T-helper 2 cell treated with Interferon-gamma antibody and Interleukin-4, amounts not matched to agents 5 μg/mL and 100 μg/mL, for 36 hours (primary cell): ENCODE measurements at places on chromosomes 11 and 22.
A peak's percentile ranks its signal among the peaks of the same experiment; 100 is the strongest.

GRCh38 chr22:22847241-22847640 is 40.4 kb upstream of the IGLL5 start:
- H3K4me1 ChIP-seq: peaks cover 4% of the 10 kb centered on the region
- H3K4me3 ChIP-seq: no peak overlapping the region
- H3K36me3 ChIP-seq: no peaks in the 10 kb centered on the region

GRCh38 chr11:2271077-2271326 is 614 bp upstream of the ASCL2 start:
- peaks cover 9% of the 10 kb centered on the region for H3K4me1 ChIP-seq
- peaks cover 40% of the 10 kb centered on the region for H3K27me3 ChIP-seq
- H3K4me3 ChIP-seq: no peak overlapping the region
- H3K36me3 ChIP-seq: no peaks in the 10 kb centered on the region

DNA sequence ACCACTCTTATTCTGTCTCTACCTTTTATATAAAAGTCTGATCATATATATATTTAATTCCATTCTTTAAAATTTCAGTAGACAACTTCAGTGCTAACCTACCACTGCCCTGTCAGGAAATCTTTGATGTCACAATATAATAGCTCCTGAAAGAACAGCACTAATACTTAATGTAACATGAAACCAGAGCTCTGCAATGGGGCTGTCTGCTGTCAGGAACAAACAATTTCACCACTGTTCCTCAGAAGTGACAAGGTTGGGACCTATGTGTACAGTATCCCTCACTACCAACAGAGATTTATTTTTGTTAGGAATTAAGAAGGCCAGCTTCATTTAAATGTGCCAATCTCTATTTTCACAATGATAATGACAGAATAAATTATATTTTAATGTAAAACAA is 165.5 kb upstream of the C11orf58 start:
- no peak overlapping the region for H3K27ac ChIP-seq
- no peaks in the 10 kb centered on the region for H3K27me3 ChIP-seq
- no peak for DNase-seq
- H3K4me3 ChIP-seq: no peak overlapping the region
- no peaks in the 10 kb centered on the region for H3K4me1 ChIP-seq

- DNase-seq: no peak
- H3K27ac ChIP-seq: no peak overlapping the region
- no peak overlapping the region for H3K4me3 ChIP-seq
- H3K27me3 ChIP-seq: no peaks in the 10 kb centered on the region
These were observed 19.9 kb downstream of the ACO2 start for GRCh38 chr22:41488596-41489385.

- peak; percentile 32 for DNase-seq
- no peak overlapping the region for H3K4me3 ChIP-seq
- H3K36me3 ChIP-seq: peaks cover 6% of the 10 kb centered on the region
- H3K27me3 ChIP-seq: peaks cover 87% of the 10 kb centered on the region
- no peak overlapping the region for H3K27ac ChIP-seq
These were observed 511 bp downstream of the PKDREJ start for GRCh38 chr22:46262449-46263215.

GRCh38 chr11:12053606-12054361 is 45.4 kb upstream of the DKK3 start:
- H3K27ac ChIP-seq: no peak overlapping the region
- no peaks in the 10 kb centered on the region for H3K27me3 ChIP-seq
- no peak for DNase-seq
- no peak overlapping the region for H3K4me3 ChIP-seq
- H3K36me3 ChIP-seq: no peaks in the 10 kb centered on the region
- H3K4me1 ChIP-seq: peaks cover 11% of the 10 kb centered on the region

DNA sequence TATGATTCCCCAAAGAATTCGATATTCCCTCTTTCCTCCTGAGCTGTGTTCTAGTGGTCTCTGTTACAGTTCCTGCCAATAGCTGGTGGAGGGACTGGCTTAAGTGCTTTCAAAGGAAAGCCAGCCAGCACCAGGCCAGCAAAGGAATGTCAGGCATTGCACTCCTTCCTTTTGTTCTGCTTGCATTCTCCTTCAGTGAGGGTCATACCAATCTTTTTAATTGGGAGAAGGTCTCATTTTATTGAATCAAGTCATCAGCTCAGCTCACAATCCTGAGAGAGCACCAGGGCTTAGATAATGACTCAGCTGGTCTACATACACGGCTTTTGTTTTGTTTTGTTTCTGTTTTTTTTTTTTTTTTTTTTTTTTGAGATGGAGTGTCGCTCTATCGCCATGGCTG is 222.9 kb downstream of the NAV2 start:
- no peak overlapping the region for H3K27ac ChIP-seq
- no peaks in the 10 kb centered on the region for H3K27me3 ChIP-seq
- H3K4me1 ChIP-seq: no peaks in the 10 kb centered on the region
- H3K36me3 ChIP-seq: no peaks in the 10 kb centered on the region
- no peak overlapping the region for H3K4me3 ChIP-seq
- DNase-seq: no peak

DNA sequence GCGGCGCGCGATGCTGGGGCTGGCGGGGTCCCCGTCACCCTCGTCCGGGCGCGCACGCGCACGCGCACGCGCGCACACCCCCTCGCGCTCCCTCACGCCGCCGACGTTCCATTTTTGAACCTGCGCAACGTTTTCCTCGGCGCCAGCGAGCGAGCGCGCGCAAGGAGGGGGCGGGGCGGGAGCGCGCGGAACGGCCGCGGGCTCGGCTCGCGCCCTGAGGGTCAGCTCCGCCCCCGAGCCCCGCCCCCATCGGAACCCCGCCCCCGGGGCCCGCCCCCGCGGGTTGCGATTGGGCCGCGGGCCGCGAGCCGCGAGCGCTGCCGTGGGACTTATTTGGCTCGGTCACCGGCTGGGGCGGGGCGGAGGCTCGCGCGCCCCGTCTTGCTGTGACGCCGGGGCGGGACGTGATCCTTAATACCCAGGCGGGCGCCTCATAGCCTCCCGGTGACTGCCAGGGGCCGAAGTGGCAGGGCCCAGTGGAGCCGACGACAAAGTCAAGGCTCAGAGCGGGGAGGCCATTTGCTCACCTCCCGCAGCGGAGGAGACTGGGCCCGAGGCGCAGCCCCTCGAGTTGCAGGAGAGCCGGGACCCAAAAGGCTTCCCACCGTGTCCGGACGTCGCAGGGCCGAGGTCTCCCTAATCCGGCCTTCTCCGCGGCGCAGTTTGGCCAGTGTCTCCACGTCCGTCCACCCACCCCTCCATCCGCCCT is at the start of gene CBX7:
TSS of gene CBX7 (minus strand) at position 170 of the 709 bp plus-strand sequence. CDS start 236 bp downstream, outside the sequence.
- H3K4me3 ChIP-seq: peak within 1 kb of the TSS; percentile 84
- peak within 1 kb of the TSS; percentile 77 for H3K27ac ChIP-seq
- peaks cover 12% of the 10 kb centered on the region for H3K4me1 ChIP-seq
- DNase-seq: peak; percentile 92
- peaks cover 35% of the 10 kb centered on the region for H3K27me3 ChIP-seq
- H3K36me3 ChIP-seq: no peaks in the 10 kb centered on the region

DNA sequence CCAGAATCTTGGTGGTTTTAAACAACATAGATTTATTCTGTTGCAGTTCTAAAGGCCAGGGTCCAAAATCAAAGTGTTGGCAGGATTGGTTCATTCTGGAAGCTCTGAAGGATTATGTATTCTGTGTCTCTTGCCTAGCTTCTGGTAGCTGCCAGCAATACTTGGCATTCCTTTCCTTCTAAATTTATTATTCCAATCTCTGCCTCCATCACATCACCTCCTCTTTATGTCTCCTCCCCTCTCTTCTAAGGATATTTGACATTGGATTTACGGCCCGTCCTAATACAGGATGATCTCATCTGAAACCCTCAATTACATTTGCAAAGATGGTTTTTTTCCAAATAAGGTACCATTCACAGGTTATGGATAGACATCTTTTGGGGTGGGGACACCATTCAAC is 186.5 kb downstream of the SBF2 start:
- DNase-seq: no peak
- H3K4me1 ChIP-seq: no peaks in the 10 kb centered on the region
- no peak overlapping the region for H3K27ac ChIP-seq

- H3K36me3 ChIP-seq: no peaks in the 10 kb centered on the region
- no peak overlapping the region for H3K4me3 ChIP-seq
- no peak overlapping the region for H3K27ac ChIP-seq
- H3K4me1 ChIP-seq: no peaks in the 10 kb centered on the region
- no peak for DNase-seq
These were observed 47.7 kb upstream of the SYT7 start for GRCh38 chr11:61628662-61628970.

DNA sequence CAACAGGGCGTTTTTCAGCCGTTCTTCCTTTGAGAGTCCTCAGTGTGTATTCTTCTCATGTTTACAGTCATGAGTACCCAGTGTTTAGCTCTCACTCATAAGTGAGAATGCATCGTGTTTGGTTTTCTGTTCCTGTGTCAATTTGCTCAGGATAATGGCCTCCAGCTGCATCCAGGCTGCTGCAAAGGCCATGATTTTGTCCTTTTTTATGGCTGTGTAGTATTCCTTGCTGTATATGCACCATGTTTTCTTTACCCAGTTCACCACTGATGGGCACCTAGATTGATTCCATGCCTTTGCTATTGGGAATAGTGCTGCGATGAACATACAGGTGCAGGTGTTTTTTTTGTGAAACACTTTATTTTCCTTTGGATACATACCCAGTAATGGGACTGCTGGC is 23.5 kb downstream of the B3GAT1 start:
- H3K27ac ChIP-seq: no peak overlapping the region
- peaks cover 12% of the 10 kb centered on the region for H3K27me3 ChIP-seq
- no peak for DNase-seq
- no peak overlapping the region for H3K4me3 ChIP-seq
- H3K36me3 ChIP-seq: no peaks in the 10 kb centered on the region

DNA sequence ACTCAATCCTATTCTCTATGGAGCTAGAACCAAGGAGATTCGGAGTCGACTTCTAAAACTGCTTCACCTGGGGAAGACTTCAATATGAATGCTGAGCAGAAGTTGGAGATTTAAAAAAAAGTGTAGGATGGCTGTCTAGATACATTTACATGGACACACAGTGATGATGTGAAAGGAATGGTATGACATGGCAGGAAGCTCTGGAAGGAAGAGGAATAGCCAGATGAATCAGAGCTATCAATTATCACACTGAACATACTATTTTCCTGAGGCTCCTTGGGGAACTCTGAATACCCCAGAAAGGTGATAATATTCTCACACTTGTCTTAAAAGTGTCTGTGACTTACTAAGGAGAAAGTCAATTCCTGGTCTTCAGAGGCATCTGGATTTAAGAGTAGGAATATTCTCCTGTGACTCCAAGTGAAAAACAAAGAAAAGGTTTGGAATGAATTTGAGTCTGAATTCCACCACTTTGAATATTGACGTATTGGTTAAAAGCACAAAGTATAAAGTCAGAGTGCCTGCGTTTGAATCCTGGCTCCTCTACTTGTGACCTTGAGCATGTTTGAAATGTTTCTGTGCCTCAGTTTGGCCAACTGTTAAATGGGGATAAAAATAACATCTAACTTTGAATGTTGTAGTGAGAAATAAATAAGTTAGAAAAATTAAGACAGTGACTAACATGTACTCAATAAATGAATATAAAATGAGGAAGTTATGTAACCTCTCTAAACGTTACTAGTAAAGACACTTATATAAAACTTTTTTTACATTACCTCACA is 1.3 kb downstream of the OR52D1 start:
- no peak overlapping the region for H3K4me3 ChIP-seq
- H3K27me3 ChIP-seq: no peaks in the 10 kb centered on the region
- no peak overlapping the region for H3K27ac ChIP-seq
- no peaks in the 10 kb centered on the region for H3K4me1 ChIP-seq
- DNase-seq: no peak
